Stimulated activated CD8-positive, alpha-beta memory T cell treated with anti-CD3 and anti-CD28 coated beads, Interleukin-12 subunit alpha, Interleukin-12 subunit beta, amount 100 ng/mL, for 1 hour (primary cell): ENCODE measurements at places on chromosomes 4 and X.

GRCh38 chr4:47639531-47639930, 154.5 kb downstream of the ATP10D start:
- no peak for DNase-seq

DNA sequence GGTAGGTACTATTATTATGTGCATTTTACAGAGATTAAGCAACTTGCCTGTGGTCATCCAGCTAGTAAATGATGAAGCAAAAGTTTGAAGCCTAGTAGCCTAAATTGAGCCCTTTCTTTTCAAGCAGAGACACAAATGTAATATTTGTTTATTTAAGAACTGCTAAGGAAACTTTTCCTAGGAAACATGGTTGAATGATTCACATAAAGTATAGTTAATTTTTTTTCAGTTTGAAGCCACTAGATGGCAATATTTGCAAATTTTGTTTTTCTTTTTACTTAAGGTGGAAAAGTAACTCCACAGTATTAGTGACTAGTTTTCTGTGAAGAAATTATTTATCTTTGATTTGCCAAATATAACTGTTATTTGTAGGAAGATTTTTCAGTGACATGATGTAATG, 52.8 kb upstream of the ANKRD17 start:
- no peak for DNase-seq

GRCh38 chr4:82201805-82202641, 171.8 kb downstream of the HNRNPD start:
- DNase-seq, result no peak

- no peak for DNase-seq
These were observed 4.8 kb upstream of the SH3BP2 start for GRCh38 chr4:2788101-2788500.

DNA sequence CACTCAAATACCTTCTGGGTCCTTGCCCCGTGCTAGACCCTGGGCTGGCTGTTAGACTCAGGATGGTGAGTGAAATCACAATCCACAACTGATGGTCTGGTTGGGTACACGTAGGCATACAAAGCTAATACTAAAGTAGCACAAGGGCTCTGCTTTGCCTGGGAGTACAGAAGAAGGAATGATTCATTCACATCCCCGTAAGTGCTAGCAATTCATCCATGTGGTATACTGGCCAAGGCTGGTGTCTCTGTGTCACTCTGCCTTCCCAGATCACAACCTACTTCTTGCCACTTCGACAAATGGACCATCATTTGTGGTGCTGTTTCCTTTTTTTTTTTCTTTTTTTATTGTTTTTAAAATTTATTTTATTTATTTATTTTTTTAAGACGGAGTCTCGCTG, 19.7 kb upstream of the RBM47 start:
- no peak for DNase-seq

GRCh38 chrX:20522420-20522819, 255.7 kb upstream of the RPS6KA3 start:
- no peak for DNase-seq

DNA sequence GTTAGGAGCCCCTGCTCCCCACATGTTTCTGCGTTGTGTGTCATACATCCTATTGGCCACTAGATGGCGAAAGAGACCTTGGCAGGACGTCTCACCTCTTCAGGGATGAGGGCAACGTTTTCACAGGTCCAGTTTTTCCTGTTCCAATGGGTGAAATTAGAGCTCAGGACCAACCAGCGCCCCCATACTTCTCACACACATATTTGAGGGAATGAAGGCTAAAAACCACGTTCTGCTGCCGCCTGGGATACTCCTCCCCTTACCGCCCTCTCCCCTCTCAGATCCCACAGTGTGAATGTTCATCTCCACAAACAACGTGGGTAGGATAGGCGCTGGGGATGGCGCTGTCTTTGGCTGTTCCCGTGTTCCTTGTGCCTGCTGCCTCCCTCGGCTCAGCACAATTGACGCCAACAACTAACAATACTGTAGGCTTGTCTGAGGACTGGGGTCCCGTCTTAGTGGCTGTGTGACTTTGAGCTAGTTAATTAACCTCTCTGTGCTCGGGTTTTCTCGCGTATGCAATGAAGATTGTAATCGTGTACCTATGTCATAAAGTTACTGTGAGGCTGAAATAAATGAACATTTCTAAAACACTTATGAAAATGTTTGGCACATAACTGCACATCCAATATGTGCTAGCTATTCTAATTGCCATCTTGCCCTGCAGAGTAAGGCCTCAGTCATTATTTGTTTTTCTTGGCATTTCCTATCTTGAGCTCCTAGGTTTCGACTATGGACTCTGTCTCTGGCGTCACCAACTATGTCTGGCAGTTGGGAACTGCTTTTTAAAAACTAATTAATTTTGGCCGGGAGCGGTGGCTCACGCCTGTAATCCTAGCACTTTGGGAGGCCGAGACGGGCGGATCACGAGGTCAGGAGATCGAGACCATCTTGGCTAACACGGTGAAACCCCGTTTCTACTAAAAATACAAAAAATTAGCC, 181.3 kb upstream of the STK26 start:
- no peak for DNase-seq

DNA sequence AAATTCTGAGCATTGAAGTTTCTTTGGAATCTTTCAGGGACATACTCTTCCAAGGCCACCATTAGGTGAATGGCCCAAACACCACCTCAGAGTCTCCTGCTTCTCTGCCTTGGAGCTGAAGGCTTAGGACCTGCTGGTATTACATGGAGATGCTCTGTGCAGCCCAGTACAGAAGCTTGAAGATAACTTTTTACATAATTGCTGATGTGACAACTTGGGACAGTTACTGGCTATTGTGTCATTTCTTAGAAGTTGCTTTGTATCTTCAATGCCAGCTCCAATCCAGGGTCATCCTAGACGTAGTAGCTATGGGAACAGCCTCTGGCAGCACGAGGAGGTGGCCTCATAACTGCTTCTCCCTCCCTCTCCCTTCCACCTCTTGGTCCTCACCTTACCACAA, 60.5 kb downstream of the RTL5 start:
- no peak for DNase-seq

DNA sequence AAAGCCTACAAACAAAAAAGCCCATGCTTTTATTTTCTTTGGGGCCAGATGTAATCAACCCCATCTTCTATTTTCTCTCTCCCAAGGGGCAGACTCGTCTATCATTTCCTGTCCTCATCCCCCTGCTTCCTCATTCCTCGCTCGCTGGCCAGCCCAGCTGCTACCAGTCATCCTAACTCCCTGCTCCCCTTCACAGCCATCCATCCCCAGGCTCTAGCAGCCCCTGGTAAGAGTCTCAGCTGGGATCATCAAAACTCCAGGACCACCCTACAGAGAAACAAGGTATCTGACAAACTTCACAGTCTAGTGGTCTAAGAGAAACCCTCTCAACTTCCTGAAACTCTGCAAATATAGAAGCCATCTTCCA, 23.6 kb downstream of the SH3KBP1 start:
- no peak for DNase-seq

- DNase-seq, result no peak
These were observed 211.6 kb upstream of the TAPT1 start for GRCh38 chr4:16437836-16438235.

- DNase-seq, result no peak
These were observed 174.0 kb upstream of the MXRA5 start for GRCh38 chrX:3520458-3520857.

- DNase-seq, result no peak
These were observed 27.4 kb downstream of the EDNRA start for GRCh38 chr4:147508346-147508745.
